ENCODE measurements at places on chromosomes 12 and 14. TPM values are rescaled to one million over a fixed set of nuclear protein-coding genes. Genes with fewer than 3 reads are reported as not detected.

Gene ASPG
- 1.5 TPM for polyA plus RNA-seq

Gene TOMM20L
- 0.78 TPM for polyA plus RNA-seq

Gene FOXA1
- 3.6 TPM for polyA plus RNA-seq

Gene NRL
- 1.8 TPM for polyA plus RNA-seq

Gene CLEC2B
- 1.6 TPM for polyA plus RNA-seq

Gene SOAT2
- polyA plus RNA-seq, result 0.28 TPM
